ENCODE measurements at places on chromosomes 1 and 21. TPM values are rescaled to one million over a fixed set of nuclear protein-coding genes. Genes with fewer than 3 reads are reported as not detected.

Gene LRRC39
- total RNA-seq, result 0.71 TPM

Gene S1PR1
- total RNA-seq, result 39.7 TPM

Gene INKA2
- total RNA-seq, result 12.4 TPM

Gene SYPL2
- 2.1 TPM for total RNA-seq

Gene NCF2
- 12.8 TPM for total RNA-seq

Gene AMPD2
- total RNA-seq, result 39.4 TPM

Gene CFAP74
- not detected for total RNA-seq

Gene GCSAML
- 0.29 TPM for total RNA-seq

Gene MYOG
- total RNA-seq, result not detected

Gene SUSD4
- 0.56 TPM for total RNA-seq

Gene WARS2
- 13.0 TPM for total RNA-seq

Gene CYP2J2
- total RNA-seq, result not detected

Gene HENMT1
- 5.7 TPM for total RNA-seq

Gene HCRTR1
- total RNA-seq, result not detected

Gene RGS7
- not detected for total RNA-seq

Gene SAMD13
- 0.71 TPM for total RNA-seq

Gene SPTA1
- 0.56 TPM for total RNA-seq

Gene RAB29
- total RNA-seq, result 19.8 TPM

Gene ATP6V1G3
- not detected for total RNA-seq

Gene MFAP2
- total RNA-seq, result 39.0 TPM

Gene DENND4B
- 41.7 TPM for total RNA-seq

Gene SLC37A1
- total RNA-seq, result 6.0 TPM

Gene ATP13A2
- 20.2 TPM for total RNA-seq

Gene TMEM200B
- total RNA-seq, result 23.6 TPM

Gene SHISAL2A
- 0.14 TPM for total RNA-seq

Gene KRTAP27-1
- total RNA-seq, result not detected

Gene SLC9C2
- not detected for total RNA-seq

Gene CNR2
- total RNA-seq, result 0.05 TPM

Gene OR2T35
- not detected for total RNA-seq

Gene VSIG8
- not detected for total RNA-seq

Gene CLDN19
- total RNA-seq, result not detected

Gene TPTE
- total RNA-seq, result not detected

Gene CCDC185
- total RNA-seq, result not detected

Gene GPR3
- 0.37 TPM for total RNA-seq

Gene RIIAD1
- total RNA-seq, result 4.0 TPM

Gene GJA4
- total RNA-seq, result 26.8 TPM

Gene AK5
- 3.5 TPM for total RNA-seq

Gene PDZK1IP1
- 0.76 TPM for total RNA-seq

Gene CGN
- total RNA-seq, result not detected

Gene BCAR3
- 10.4 TPM for total RNA-seq

Gene NBPF9
- total RNA-seq, result 22.8 TPM

Gene NTMT2
- total RNA-seq, result not detected

Gene CNIH3
- 2.6 TPM for total RNA-seq

Gene PGBD5
- total RNA-seq, result 0.43 TPM

Gene NPL
- total RNA-seq, result 25.2 TPM

Gene GFI1
- total RNA-seq, result 1.1 TPM

Gene SLAMF6
- 0.62 TPM for total RNA-seq

Gene TIPRL
- 32.7 TPM for total RNA-seq

Gene OPRD1
- not detected for total RNA-seq

Gene GSTM3
- 35.1 TPM for total RNA-seq

Gene FAM151A
- total RNA-seq, result not detected

Gene FASLG
- total RNA-seq, result not detected

Gene S100A9
- 158 TPM for total RNA-seq

Gene TCEA3
- total RNA-seq, result 20.4 TPM

Gene FALEC
- not detected for total RNA-seq
